ENCODE measurements at places on chromosomes 12 and 14. TPM values are rescaled to one million over a fixed set of nuclear protein-coding genes. Genes with fewer than 3 reads are reported as not detected.

DNA sequence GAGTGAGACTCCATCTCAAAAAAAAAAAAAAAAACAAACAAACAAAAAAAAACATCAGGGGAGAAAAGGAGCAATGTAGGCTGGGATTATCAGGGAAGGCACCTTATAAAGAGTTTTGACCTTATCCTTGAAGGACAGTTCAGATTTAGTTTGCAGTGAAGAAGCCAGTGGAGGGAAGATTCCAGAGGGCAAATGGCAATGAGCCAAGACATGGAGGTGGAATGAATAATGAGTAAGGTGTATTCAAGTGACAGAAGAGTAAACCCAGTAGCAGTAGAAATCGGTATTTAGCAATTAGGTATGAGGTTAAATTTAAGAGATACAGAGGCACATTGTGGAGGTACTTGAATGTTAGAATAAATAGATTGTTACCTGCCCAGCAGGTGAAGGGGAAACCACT, 2.2 kb upstream of the DUSP16 start:
- DNase-seq: no peak

GRCh38 chr14:101709533-101709881, 52.0 kb upstream of the PPP2R5C start:
- no peak for DNase-seq

GRCh38 chr12:127942981-127943380, 324.0 kb upstream of the TMEM132C start:
- DNase-seq: no peak

GRCh38 chr14:61280526-61281185, 482 bp downstream of the TMEM30B start:
- DNase-seq: no peak

The PABPN1 gene
- 114 TPM for polyA plus RNA-seq

GRCh38 chr14:104076743-104077142, 8.8 kb upstream of the ASPG start:
- no peak for DNase-seq

DNA sequence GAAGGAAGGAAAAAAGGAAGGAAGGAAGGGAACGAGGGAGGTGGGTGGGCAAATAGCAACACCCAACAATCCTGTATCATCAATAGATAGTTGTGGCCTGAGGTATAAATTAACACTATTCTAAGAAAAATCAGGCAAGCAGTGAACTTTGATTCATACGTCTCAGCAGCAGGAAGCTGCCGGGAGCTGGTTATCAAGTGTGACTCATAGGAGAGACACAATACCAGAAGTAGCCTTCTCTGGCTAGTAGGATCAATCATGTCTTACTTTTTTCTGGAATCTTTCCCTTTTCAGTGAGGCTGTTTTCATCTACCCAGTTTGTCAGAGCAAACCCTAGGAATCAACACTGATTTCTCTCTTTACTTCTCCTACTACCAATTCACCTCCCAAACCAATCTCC, 780.5 kb downstream of the NRXN3 start:
- no peak for DNase-seq

DNA sequence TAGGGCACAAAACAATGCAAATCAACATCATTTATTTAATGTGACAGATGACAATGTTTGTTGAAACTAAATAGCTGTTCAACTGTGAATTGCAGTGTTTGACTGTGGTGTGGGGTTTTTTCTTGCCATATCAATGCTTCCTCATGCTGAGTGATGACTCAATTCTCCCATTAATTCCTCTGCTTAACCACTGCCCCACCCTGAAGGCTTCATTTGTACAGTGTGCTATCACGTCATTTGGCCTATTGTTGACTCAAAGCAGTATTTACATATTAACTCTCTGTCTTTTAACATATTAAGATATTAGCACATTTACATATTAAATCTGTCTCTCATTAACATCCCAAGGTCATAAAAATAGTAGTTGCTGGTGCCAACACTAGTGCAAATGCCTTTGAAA, 164.8 kb upstream of the NRXN3 start:
- DNase-seq: no peak

GRCh38 chr14:19873178-19873577, 1.8 kb upstream of the OR4K2 start:
- no peak for DNase-seq

DNA sequence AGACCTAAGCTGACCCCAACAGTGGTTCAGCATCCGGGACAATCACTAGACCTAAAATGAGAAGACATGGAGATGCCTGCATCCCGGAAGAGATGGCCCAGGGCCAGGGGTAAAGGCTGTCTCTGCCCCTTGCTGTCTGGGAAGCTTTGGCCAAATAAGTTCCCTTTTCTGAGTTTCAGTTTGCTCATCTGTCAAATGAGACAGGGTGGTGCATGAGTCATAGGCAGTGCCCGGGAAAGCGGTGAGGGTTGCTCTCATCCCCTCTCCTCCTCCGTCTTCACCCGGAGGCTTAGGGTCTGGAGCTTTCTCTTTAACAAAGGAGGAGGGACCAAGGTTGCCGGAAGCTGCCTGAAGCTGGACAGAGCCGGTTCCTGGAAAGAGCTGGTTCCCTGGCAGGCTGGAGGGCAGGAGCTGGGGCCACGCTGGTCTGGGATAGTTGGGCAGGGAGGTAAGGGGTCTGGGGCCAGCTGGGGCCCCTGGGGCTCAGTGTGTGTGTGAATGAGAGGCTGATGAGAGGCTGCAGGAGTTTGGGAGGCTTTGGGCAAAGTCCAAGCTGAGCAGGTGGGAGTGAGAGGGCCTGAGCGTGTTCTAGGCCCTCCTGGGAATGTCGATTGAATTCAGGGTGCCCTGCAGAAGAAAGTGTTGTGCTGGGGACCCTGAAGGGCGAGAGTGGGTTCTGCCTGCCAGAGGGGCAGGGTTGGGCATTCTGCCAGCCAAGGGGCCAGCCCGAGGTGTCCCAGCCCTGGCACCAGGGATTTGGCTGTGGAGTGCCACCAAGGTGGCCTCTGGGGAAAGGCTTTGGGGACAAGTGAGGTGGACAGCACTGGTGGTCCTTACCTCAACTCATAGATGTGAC, at the start of gene SDSL:
Gene SDSL, plus strand, starts transcription at position 351 of the 856 bp plus-strand sequence. CDS start 5,603 bp downstream, outside the sequence.
- no peak for DNase-seq

DNA sequence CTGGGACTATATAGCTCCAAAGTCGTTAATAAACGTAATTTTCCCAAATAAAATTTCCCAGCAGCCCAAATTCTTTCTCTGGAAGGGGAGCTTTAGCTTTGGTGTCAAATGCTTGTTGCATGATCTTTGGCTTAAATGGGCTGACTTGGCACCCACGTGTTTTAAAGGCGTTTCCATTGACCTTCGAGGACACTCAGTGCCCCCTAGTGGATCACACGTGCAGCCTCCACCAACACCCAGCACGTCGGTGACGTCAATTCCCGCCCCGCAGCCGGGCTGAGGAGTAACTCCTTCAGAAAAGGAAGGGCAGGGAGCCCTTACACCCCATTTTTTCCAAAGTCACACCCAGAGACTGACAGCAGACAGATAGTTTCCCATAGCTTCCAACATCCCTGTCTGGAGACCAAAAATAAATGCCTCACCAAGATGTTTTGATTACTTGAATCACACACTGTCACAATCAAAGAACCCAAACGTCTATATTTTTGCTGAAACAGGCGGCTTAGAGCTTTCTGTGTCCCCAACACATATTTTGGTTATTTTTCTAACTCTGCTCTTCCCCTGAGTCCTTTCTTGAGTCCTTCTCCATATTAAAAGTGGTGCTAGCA, 707.9 kb downstream of the AACS start:
- DNase-seq: no peak

DNA sequence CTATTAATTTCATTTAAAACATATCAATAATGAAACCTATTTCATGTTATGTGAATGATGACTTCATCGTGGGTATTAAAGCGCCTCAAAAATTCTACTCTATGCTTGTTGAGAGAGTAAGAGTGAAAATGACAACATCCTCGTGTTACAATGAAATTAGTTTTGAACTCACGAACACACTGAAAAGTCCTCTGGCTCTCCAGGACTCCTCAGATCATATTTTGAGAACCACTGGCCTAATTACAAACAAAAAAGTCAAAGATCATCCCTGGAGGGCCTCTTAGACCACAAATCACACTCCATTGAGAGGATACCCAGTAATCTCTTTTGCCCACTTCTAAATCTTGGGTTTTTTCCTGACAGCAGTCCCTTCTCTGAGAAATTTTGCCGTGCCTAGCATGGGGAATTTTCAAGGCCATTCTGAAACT, 19.1 kb downstream of the DAAM1 start:
- no peak for DNase-seq

DNA sequence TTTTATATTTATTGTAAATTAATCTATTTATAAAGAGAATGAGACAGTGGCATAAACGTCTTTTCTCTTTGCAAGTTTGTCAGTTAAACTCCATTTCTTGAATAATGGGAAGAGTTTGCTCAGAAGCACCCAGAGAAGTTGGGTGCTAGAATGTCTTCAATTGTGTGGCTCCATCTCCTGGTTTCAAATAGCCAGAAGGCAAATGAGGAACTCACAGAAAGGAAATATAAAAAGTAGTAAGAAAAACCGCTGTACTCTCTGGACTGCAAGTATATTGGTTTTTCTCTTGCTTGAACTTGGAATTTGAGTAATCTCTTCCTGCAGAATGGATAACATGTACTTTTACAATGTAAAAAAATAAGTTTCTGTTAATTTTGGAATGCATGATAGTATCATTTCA, 217.5 kb downstream of the DPY19L2 start:
- no peak for DNase-seq

- no peak for DNase-seq
Observed at GRCh38 chr12:7012024-7012607, 6.2 kb downstream of the LPCAT3 start.

DNA sequence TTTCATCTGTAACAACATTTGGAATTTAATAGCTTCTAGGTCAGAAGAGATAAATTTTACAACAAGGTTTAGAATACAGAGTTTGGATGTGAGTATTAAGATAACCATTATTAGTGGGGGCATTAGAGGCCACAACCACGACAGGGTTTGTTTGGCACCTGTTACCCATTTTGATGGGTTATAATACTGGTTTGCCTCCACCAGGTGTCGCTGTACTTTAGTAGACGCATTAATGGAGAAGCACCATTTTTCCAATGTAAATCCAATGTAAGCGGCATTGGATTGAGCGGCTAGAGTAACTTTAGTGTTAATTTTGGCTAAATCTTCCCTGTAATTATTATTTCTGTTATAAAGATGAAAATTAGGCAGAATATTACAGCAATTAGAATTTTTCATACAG, 136.2 kb downstream of the SLCO1B3 start:
- DNase-seq: no peak

- no peak for DNase-seq
Observed at GRCh38 chr14:56962444-56963080, 152.3 kb upstream of the OTX2 start.

The STXBP6 gene
- polyA plus RNA-seq: 15.4 TPM

The OR4M1 gene
- not detected for polyA plus RNA-seq

DNA sequence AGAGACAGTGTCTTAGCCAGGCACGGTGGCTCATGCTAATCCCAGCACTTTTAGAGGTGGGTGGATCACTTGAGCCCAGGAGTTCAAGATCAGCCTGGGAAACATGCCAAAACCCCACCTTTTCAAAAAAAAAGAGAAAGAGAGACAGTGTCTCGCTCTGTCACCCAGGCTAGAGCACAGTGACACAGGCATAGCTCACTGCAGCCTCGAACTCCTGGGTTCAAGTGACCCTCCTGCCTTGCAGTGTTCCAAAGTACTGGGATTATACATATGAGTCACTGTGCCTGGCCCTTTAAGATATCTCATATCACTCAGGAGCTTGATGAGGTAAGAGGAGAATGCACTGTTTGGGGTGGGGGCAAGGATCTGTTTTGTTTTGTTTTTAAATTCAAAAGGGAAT, 48.1 kb upstream of the LTBP2 start:
- DNase-seq: no peak

The MBD6 gene
- 43.1 TPM for polyA plus RNA-seq

The OTOGL gene
- 0.38 TPM for polyA plus RNA-seq

DNA sequence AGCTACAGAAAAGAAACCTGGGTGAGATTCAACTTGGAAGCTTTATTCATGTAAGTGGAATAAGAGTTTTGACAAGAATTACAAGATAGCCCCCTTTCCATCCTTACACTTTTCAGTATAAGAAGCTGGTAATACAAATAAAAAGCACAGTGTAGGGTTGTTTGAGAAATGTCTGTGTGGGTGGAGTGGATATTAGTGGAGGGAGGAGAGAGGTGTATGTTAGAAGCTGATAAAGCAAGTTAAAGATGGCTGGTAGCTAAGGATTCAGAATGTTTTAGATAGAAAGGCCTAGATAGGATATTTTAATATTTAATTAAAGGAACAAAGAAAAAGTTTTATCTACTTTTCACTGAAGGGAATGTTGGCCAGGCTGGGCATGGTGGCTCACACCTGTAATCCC, 12.5 kb downstream of the CFAP54 start:
- no peak for DNase-seq

- no peak for DNase-seq
Observed at GRCh38 chr14:29339494-29340172, 573.0 kb downstream of the FOXG1 start.

The LMNTD1 gene
- 0.16 TPM for polyA plus RNA-seq

The SLC35F4 gene
- 0.37 TPM for polyA plus RNA-seq

The SLC6A12 gene
- 0.90 TPM for polyA plus RNA-seq

The PTPN21 gene
- 57.3 TPM for polyA plus RNA-seq

The EIF2B1 gene
- 42.7 TPM for polyA plus RNA-seq

DNA sequence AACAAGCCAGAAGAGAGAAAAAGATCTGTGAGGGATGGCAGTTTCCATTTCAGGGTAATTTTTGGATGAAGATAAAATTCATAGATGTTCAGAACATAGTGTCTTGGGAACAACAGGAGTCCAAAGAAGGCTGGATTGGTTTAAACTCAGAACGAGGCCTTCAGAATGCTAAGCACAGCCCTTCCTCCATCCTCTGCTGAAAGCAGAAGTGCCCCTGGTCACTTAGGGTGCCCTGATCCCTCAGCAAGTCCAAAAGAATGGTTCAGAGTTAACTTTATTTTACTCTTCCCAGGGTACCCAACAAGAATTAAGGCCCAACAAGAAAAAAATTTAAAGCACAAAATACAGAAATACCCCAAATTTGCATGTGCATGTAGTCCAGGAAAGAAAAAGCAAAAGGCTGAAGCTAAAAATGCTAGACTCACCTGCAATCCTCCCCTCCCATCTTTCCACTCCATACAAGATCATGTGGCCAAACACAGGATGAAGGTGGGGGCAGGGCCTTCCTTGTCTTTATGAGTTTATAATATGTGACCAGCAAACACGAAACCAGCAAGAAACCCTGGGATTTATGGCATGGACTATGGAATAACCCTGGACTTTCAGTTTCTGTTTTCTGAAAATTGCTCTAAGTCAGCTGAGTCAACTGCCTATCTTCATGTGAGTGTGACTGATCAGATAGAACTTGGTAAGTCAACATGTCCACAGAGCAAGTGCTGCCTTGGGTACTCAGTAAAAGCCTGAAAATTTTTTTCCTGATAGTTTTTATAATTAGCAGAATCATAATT, 21.2 kb downstream of the MAX start:
- no peak for DNase-seq

DNA sequence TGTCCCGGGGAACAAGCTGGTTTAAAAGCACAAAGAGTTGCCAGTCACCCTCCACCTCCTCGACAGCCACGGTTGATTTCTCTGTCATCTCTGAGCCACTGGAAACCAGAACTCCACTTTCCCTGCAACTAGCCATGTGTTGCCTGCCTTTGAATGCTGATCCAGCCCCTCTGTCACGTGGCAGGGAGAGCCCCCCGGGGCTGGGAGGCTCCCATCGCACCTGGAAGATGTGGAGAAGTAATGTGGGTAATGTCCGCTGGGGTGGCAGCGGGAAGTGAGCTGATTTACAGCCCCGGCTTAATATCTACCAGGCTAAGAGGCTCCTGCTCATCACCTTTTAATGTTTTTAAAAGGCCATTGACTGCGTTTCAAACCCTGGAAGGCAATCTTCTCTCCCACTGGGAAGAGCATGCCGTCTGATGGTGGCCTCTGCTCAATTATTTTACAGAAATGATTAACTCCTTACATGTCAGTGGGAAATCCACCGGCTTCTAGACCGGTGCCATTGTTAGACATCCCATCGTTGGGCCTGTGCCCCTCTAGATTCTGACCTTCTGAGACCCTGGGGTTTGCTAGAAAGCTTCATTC, 7.4 kb downstream of the PRIMA1 start:
- no peak for DNase-seq

All from forelimb muscle (tissue), 1 donor.